Esophagus squamous epithelium (tissue), 5 donors: ENCODE measurements at places on chromosomes 3 and 15.

- DNase-seq: no peak
These were observed 159.8 kb downstream of the AKAP13 start for GRCh38 chr15:85540085-85540797.

- no peak for DNase-seq
These were observed 213.8 kb downstream of the ARRDC4 start for GRCh38 chr15:98174286-98174685.

DNA sequence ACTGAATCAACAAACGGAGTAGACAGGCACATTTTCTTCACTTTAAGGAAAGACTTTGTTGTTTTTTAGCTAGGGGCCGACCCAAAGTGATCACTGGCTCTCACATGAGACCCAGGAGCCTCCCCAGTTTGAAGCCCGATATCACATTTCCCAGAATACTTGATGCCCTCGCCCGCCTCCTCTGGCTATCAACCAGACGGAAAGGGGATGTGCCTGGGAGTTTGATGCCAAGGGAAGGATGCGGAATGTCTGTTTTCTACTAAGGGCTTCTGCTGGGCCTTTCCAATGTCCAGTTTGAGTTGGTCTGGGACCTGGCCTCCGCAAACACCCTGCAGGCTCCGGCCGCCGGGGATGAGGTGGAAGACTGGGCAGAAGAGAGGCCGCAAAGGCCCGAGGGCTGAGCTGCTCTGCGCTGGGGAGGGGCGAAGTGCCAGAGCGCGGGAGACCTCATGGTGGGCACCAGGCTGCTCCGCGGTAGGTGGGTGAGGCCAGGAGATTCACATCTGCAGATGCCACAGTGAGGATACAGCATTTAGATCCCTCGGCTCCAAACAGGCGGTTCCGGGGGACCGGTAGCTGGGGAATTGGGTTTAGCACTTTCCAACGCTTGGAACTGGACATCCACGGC is 491 bp upstream of the ZNF774 start:
- no peak for DNase-seq

DNA sequence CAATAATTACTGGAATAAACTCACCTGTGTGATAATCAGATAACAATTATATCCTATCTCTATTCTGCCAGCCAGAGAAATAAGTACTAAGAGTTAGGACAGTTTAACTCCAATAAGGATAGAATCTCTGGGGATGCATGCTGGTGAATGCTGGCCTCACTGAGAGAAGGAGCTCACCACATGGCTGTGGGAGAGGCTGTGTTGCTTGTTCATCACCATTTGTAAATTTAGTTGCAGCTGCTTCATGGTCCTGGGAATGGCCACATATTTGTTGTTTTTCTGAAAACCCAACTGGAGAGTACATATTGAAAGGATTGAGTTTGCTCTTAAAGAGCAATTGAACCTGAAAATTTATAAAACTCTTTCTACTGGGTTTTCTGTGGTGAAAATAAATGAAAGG is 207.3 kb downstream of the NECTIN3 start:
- DNase-seq: no peak

DNA sequence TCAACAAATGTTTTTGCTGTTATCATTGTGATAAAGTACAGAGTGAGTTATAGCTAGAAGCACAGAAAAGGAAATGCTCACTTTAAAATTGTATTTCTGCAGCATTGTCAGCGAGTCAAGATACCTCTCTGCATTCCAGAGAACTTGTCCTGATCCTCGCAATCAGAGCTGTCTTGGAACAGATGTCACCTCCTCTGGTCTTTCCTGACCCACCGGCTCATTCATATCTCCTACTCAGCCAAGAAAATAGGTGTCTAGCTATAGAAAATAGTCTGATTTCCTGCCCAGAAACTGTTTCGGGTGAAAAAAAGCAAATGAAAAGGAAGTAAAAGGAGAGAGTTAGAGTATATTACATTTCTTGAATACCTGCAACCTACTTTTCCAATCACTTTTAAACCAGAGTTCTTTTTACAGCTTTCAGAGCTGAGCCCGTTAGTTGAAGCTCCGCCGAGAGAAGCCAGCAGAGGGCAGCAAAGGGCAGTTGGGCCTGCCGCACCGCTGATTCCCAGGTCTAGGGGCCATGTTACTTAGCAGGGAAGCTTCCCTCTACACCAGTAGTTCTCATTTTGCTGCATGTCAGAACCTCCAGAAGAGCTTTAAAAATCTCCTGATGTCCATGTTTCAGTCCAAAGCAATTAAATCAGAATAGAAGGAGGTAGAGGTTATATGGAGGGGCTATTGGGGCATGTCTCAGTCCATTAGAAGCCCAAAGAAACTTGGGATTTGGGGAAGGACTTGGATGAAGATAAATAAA is 185.7 kb upstream of the THRB start:
- DNase-seq: no peak

- no peak for DNase-seq
These were observed 71.8 kb upstream of the POLG start for GRCh38 chr15:89406218-89406939.

DNA sequence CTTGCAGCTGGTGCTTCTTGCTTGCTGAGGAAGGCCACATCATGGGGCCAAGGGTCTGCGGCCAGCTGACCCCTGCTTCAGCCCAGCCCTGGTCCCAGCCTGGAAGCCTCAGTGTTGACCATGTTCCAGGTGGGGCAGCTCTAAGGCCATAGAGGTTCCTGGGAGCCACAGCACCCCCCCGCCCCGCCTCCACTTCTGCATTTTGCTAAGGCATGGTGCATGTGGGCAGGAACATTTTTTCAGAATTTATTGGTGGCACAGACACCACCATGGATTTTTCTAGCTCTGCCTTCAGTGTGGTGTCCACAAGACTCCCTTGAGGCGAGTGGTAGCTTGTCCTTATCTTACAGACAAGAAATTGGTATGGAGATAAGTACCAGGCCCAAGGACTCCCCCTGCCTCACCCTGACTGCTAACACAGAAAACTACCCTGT is 1.9 kb upstream of the CHST14 start:
- no peak for DNase-seq

GRCh38 chr15:38975282-38975990 is 410.8 kb upstream of the RASGRP1 start:
- DNase-seq: no peak

DNA sequence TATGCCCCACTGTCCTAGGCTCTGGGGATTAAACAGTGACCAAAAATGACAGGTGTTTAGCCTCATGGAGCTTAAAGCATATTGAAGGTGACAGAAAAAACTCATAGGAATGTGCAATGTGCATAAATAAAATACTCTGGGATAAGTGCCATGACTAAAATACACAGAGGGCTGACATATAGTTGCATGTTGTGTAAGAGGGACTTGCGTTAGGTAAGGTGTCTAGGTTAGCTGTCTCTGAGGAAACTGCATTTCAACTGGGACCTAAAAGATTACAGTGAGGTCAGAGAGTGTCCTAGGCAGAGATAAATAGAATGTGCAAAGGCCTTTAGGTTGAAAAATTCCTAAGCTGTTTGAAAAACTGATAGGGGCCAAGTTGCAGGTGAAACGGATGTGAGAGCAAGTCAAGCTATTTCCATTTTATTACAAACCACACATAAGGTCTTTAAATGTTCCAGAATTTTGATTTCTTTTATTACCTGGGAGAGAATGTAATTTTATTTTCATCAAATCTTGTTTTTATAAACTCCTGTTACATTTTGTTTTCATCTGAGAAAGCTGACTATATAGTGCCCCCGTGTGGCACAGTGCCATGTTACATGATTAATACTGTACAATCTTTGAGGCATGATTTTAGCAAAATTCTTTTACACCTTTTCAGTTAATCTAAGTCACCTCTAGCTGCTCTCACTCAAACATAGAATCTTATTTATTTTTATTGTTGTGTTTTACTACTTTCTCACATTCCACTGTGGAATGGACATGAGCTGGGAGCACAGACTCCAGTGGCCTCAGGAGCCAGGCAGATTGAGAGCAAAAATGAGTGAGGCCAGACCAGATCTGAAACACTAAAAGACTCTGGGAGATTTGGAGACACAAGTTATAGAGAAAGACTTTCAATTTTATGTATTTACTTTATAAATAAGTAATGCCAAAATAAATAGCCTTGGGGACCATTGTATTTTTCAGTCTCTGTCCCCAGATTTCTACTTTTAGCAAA is 259.6 kb upstream of the ZNF717 start:
- no peak for DNase-seq

GRCh38 chr3:117837391-117837790 is 1127.8 kb downstream of the TUSC7 start:
- DNase-seq: no peak

- no peak for DNase-seq
These were observed 18.3 kb upstream of the MYH15 start for GRCh38 chr3:108528459-108529252.

DNA sequence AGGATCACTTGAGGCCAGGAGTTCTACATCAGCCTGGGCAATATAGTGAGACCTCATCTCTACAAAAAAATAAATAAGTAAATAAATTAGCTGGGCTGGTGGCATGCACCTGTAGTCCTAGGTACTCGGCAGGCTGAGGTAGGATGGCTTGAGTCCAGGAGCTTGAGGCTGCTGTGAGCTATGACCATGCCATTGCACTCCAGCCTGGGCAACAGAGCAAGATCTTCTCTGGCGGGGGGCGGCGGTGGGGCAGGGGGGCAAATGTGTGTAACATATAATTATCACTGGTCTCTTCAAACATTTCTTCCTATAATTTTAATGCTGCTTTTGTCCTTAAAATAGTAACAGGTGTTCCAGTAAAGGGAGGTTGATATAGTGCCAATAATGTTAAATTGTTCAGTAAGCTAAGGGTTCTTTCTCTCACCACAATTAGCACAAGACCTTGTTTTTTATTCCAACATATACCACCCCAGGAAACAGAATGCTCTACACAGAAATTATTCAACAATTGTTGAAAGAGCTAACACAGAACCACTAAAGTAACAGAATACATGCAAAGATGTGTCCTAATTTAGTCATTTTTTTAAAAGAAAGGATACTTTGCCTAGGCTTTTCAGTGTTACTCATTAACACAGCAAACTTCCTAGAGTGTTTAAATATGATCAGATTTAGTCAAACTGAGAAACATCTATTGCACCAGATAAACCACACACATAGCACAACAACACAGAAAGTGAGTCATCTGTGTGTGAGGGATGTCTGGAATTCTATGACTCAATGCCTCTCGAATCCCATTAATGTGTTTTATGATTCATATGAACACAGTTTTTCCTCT is 29.1 kb downstream of the ANKRD28 start:
- no peak for DNase-seq

GRCh38 chr3:188760408-188760807 is 411.4 kb upstream of the TPRG1 start:
- no peak for DNase-seq

DNA sequence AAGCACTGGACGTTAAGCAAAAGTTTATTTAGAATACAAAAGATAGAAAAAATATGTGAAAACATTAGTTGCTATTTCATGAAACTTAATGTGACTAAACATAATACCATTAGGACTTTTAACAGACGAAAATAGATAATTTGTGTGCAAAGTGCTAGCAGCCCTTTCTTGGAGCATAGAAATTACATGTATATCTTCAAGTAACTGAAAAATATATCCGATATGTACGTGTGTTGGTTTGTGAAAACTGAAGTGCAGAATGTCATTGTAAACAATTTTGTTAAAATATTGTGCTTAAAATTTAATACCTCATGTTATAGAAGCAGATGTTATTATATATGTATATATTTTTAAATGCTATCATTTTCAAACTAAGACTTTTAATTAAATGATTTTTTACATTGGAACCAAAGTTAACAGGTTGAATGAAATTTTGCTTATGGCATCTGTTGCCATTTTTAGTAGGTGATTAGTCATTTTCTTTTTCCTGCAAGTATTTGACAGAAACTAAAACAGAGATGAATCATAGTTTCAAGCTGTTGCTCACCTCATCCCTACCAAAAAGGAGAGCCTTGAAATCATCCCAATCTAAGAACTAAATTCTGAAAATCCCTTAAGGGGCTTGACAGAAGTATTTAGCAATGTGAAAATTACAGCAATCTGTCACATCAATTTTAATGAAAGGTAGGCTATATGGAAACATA is 334.8 kb downstream of the NAALADL2 start:
- no peak for DNase-seq

- no peak for DNase-seq
These were observed 26.4 kb upstream of the VILL start for GRCh38 chr3:37964146-37964545.

DNA sequence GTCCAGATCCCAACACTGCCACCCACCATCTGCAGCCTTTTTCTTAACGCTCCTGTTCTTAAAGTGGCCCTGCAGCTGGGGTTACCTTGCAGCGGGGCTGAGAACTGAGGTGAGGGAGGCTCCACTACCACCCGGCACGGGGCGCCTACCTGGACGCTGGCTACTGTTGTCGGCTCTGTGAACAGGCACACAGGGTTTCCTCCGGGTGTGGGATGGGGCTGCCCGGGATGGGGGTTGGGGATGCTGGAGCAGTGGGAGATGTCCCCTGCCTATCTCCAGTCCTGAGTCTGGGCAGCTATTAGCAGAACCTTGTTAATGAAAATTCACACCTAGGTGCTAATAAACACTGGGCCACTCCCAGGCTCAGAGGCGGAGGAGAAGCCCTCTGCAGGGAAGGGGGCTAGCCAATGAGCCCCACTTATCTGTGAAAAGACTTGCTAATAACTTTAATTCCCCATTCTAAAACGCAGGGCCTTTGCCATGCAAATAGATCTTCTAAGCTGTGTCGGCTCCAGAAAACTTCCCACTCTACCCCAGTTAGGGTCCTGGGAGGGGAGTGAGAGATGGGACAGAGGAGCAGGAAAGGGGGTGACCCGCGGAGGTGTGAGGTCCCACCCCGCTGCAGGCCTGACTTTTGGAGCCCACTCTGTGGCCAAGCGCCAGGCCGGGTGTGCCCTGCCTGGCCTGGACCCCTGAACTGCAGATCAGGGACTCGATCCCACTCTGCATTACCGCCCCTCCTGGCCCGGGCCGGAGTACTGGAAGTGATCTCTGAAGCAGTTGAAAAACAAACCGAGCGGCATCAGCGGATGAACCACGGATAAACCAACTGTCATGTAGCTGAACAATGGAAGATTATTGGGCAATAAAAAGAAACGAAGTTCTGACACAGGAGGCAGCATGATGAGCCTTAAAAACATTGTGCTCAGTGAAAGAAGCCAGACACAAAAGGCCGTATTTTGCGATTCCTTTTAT is 3.1 kb downstream of the MESP1 start:
- no peak for DNase-seq

DNA sequence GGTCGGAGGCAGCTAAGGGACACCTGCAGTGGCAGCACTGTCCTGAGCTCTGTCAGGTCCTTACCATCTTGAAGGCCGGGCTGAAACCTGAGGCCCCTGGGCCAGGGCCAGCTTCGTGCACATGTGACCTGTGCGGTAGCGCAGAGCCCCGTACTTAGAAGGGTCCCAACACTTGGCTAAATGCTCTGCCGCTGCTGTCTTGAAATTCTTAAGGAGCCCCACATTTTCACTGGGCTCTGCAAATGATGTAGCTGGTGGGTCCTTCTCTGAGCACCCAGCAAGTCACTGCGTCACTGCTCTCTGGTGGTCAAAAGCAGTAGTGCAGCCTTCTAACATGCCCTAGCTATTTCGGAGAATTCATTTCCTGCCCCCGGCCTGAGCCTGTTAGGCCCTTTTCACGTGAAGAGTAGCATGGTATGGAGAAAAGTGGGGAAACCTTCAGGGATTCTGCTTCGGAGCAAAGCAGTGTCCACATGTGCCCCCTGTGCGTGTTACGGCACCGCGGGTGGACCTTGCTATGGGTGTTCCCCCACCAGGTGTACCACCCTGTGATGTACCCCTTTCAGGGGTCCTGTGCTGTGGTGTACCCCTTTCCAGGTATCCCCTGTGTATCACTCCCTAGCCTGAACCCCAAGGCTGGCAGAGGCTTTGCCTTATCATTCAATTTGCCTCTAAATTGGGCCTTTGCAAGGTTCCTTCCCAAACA is 79.7 kb downstream of the TMEM266 start:
- no peak for DNase-seq

GRCh38 chr3:28388978-28389377 is 40.4 kb upstream of the AZI2 start:
- DNase-seq: no peak

- no peak for DNase-seq
These were observed 178.4 kb downstream of the ARRDC4 start for GRCh38 chr15:98138910-98139309.
